ENCODE measurements at places on chromosomes 6 and 20.

- no peak for DNase-seq
Measured at GRCh38 chr6:133774356-133774755, 114.6 kb upstream of the TCF21 start.

- DNase-seq, result no peak
Measured at GRCh38 chr6:123811378-123811777, 7.7 kb downstream of the NKAIN2 start.

DNA sequence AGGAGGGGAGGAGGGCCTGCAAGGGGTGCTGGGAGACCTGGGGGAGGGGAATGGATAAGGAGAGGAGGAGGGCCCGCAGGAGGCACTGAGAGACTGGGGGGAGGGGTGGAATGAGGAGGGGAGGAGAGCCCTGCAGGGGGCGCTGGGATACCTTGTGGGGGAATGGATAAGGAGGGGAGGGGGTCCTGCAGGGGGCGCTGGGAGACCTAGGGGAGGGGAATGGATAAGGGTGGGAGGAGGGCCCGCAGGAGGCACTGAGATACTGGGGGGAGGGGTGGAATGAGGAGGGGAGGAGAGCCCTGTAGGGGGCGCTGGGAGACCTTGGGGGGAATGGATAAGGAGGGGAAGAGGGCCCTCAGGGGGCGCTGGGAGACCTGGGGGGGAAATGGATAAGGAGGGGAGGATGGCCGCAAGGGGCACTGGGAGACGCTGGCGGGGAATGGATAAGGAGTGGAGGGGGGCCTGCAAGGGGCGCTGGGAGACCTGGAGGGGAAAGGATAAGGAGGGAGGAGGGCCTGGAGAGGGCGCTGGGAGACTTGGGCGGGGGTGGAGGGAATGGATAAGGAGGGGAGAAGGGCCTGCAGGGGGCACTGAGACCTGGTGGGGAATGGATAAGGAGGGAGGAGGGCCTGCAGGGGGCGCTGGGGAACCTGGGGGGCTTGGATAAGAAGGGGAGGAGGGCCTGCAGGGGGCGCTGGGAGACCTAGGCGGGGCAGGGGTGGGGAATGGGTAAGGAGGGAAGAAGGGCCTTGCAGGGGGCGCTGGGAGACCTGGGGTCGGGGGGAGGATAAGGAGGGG is 1.3 kb upstream of the CTCFL start:
- DNase-seq, result peak; percentile 27

- DNase-seq, result no peak
Measured at GRCh38 chr6:170292407-170293158, 1.7 kb upstream of the DLL1 start.

DNA sequence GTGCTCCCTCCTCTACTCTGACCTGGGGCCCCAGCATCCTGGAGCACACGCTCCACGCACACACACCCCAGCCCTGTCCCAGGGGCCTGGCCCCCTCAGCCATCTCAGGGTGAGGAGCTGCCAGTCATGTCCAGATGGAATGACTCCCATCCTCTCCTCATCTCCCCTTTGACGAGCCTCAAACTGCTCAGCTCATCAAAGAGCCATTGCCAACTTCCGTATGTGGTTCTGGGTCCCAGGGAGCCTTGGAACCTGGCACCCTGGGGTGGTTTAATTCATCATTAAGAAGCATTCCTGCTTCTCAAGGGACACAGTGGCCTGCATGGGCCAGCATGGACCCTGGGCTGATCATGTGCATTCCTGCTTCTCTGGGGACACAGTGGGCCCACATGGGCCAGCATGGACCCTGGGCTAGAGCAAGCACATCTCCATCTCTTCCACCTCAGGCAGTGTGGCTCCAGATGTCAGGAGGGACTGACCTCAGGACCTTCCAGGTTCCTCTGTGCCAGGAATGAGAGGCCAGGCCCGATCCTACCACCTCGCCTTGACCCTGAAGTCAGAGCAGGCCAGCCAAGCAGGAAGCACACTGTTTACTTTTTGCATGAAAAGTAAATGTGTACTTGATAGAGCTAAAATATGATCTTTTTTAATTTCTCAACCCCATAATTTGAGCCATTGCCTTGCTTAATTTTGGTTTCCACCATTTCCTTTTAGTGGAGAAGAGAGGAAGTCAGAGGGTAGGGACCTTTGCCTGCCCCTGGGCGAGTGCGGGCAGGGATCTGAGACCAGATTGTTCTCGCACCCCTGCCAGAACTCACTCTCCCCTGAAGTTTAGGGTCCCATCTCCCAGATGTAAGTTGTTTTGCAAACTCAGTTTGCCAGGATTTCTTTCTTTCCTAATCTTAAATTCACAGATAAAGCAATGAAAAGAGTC is 26.1 kb downstream of the SPATA2 start:
- no peak for DNase-seq

GRCh38 chr6:7841781-7842468 is 68.7 kb downstream of the TXNDC5 start:
- no peak for DNase-seq

DNA sequence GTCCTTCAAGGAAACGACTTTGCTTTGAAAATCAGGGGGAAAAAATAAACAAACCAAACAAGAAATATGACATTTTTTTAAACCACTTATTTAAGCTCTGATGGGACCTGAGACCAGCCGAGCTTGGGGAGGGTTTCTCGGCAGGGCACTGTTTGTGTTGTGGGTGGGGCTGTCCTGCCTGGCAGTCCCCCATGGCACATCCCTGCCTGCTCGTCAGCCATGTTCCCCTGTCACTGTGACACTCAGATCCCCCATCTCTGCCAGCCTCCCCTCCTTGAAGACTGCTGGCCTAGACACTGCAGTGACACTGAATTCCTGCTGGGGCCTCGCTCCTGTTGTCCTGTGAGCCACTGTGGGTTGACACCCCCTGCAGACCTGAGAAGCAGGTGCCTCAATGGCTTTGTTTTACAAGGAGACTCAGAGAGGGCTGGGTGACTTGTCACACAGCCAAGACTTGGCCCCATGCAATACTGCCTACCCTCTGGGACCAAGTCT is 95.1 kb upstream of the PTPN1 start:
- DNase-seq, result no peak

- DNase-seq, result peak; percentile 47
Measured at GRCh38 chr6:45420083-45420908, 42.6 kb upstream of the SUPT3H start.

- no peak for DNase-seq
Measured at GRCh38 chr20:63006540-63007359, at the start of gene BHLHE23. TSS of gene BHLHE23 (minus strand) at chr20:63006964. CDS start at chr20:63006774, 190 bp downstream.

DNA sequence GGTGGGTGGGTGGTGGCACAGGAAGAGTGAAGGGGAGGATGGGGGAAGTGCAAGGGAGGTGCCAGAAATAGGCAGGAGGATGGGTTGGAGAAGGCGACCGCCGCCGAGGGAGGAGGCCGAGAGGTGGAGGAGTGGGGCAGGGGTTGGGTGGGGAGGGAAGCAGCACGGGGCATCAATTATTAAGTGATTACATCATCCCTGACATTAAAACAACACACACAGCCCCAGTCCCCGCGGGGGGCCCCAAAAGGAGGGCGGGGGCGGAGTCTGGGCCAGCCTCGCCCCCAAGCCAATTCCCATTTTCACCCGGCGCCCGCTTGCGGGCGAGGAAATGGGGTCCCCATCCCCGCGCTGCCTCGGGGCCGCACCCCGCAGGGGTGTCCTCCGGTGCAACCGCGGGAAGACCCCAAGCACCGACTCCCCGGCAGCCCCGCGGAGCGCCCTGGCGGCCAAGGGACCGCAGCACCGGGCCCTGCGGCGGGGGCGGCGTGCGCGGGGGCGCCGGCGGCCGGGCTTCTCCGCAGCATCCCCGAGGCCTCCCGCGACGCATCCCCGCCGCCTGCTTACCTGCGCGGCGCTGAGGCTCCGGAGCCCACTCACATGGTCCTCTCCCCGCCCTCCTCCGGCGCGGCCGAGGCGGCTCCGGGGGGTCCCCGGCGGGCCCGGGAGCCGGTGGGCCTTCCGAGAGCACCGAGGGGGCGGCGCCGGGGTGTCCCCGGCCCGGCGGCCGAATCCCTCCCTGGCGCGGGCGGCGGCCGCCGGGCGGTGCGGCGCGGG is 663 bp downstream of the FYN start:
- DNase-seq, result peak; percentile 52

GRCh38 chr20:56427797-56428196 is 15.7 kb downstream of the CASS4 start:
- DNase-seq, result no peak

- DNase-seq, result no peak
Measured at GRCh38 chr20:2405693-2406065, 25.0 kb downstream of the TGM6 start.

DNA sequence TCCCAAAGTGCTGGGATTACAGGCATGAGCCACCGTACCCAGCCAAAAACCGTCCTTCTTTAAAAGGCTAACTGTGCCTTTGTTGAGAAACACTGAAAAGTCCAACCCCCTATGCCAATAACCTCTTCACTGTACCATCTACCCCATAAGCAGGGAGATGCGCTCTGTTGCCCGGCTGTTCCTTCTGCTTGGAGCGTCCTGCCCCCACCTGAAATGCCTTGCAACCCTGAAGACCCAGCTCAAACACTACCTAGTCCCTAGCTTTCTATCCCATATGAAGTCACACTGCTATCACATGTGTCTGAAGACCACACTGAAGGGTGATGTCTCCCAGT is 27.8 kb downstream of the UBE2V1 start:
- DNase-seq, result no peak

GRCh38 chr20:10524034-10524476 is 89.0 kb downstream of the SLX4IP start:
- no peak for DNase-seq

GRCh38 chr6:7881765-7882500 is 28.7 kb downstream of the TXNDC5 start:
- no peak for DNase-seq

GRCh38 chr20:1933465-1933870 is 38.3 kb downstream of the SIRPA start:
- no peak for DNase-seq

DNA sequence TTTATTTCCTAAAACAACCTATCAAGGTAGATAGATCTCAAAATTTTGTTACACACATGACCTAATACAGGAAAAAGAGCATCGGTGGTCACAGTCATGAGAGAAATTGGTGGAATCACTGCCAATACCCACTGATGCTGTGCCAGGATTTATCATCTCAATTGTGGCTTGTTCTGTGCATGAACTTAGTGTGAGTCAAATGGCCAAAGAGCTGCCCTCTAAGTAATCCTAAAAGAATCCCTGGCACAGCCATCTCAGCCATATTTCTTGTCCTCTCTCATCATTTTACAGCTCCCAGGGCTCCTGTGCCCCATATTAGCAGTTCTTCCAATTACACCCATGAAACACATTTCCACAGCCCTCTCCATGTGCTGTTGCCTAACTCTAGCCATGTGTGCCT is 6.1 kb downstream of the GSTA5 start:
- DNase-seq, result no peak

DNA sequence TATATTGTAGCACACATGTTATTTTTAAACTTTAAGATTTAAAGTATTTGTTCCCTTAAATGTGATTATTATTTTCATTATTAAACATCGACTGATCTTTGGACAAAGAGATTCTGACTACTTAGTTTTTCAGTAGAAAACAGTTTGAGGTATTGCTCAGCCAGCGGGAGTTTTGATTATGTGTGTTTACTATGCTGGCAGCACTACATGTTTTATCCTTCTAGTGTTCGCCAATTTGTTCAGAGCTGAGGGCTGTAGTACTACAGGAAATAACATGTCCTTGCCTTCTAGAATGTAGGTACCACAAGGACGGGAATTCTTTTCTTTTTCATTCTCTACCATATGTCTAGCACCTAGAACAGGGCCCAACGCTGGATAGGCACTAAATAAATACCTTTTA is 11.1 kb upstream of the LCA5 start:
- no peak for DNase-seq

GRCh38 chr6:3777730-3778461 is 26.4 kb upstream of the PXDC1 start:
- DNase-seq, result no peak
